ENCODE measurements at places on chromosomes 3 and 15.
A peak's percentile ranks its signal among the peaks of the same experiment; 100 is the strongest.

GRCh38 chr15:85172846-85173490 lies 191.3 kb downstream of the PDE8A start:
- DNase-seq: no peak

- peak; percentile 57 for DNase-seq
Measured at GRCh38 chr3:55481744-55482495, 5.2 kb downstream of the WNT5A start.

DNA sequence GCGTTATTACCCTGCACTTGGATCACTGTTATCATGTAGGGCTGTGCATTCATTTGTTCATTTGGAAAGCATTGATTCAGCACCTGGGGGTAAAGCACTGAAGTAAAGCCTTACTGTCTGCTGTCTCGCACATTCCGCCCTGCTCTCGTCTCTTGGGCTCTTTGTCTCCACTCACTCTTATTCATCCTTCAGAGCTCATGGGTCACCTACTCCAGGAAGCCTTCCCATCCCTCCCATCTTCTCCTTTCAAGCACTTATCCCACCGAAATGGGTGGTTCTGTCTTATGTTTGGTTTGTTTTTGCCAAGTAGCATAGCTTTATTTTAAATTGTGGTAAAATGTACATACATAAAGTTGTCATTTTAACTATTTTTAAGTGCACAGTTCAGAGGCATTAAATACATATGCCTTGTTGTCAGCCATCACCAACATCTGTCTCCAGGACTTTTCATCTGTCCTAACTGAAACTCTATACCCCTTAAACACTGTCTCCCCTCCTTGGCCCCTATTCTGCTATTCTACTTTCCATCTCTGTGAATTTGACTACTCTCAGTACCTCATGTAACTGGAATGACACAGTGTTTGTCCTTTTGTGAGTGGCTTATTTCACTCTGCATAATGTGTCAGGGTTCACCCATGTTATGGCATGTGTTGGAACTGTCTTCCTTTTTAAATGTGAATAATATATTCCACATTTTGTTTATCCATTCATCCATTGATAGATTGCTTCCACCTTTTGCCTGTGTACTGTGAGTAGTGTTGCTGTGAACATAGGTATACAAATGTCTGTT lies 9.3 kb downstream of the DIS3L start:
- no peak for DNase-seq

DNA sequence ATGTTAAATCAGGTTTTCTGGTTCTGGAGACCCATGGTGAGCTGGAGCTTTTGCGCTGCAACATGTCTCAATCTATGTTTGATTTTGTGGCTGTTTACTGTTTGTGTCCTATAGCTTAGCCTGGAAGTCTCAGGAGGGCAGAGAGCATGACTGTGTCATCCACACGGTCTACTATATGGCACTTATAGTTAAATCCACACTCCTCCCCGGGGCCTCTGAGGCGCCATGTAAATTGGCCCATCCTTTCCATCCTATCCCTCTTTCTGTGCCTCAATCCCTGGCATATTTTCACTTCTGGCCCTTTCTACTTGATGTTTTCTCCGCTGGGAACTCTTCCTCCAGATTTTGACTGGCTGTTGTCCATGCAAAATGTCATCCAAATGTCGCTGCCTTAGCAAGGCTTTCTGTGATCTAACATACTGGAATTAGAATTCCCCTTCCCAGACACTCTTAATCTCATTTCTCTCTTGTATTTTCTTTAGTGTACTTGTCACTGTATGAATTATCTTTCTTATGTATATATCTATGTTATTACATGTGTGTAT lies 560.8 kb upstream of the RGMA start:
- DNase-seq: no peak

GRCh38 chr3:3848923-3849275 lies 49.7 kb downstream of the LRRN1 start:
- DNase-seq: no peak

GRCh38 chr15:66707310-66708082 lies 5.5 kb downstream of the SMAD6 start:
- DNase-seq: peak; percentile 69

DNA sequence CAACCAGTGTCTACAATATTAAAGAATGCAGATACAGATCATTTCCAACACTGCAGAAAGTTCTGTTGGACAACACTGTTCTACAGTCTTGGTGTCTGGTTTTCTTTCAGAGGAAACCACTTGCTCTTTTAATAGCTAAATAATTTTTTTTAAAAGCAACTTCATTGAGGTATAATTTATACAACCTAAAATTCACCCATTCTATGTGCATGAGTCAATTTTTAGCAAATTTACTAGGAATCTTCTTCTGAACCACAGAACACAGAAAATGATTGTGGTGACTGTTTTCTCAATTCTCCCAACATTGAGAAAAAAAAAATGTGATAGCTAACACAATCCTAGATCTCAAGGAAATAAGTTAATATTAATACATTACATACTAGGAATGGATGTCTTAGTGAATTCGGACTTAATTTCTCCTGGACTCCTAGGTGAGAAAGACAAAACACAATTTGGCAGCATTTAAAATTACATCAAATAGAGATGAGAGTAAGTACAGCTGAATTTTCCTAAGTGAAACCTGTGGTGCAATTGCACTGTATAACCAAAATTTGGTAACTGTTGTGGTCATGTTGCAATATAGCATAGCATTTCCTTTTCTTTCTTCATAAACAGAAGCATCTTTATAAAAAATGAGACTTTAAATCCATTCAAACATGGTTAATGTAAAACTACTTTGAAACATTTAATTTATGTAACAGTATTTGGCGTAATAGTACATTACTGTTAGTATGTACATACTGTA lies 15.3 kb upstream of the PLCL2 start:
- no peak for DNase-seq

DNA sequence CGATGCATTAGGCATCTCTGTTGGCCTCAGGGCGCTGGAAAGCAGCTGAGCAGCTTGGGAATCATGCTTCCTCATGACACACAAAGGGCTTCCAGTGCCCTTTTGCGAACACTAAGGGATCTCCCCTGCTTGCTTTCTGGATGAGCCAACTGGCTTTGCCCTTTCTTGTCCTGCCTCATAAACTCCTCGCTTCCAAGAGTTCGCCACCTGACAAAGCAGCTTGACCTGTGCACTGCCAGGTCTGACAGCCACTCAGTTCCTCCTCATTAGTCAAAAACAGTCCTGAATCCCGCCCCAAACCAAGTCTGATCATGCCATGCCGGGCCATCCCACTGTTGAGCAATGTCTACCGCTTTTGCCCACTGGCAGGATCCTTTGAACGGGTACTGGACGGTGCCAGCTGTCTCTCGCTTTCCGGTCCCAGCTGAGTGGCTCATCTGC lies 265.4 kb upstream of the LYSMD4 start:
- DNase-seq: no peak

- DNase-seq: no peak
Measured at GRCh38 chr3:153970741-153971347, 150.3 kb upstream of the ARHGEF26 start.

- DNase-seq: no peak
Measured at GRCh38 chr3:11477407-11477911, 166.3 kb downstream of the VGLL4 start.
